Fibroblast of villous mesenchyme (primary cell): ENCODE measurements at places on chromosomes 5 and 9.
A peak's percentile ranks its signal among the peaks of the same experiment; 100 is the strongest.

- DNase-seq, result peak; percentile 41
Measured at GRCh38 chr5:79464695-79465332, 49.1 kb downstream of the HOMER1 start.

DNA sequence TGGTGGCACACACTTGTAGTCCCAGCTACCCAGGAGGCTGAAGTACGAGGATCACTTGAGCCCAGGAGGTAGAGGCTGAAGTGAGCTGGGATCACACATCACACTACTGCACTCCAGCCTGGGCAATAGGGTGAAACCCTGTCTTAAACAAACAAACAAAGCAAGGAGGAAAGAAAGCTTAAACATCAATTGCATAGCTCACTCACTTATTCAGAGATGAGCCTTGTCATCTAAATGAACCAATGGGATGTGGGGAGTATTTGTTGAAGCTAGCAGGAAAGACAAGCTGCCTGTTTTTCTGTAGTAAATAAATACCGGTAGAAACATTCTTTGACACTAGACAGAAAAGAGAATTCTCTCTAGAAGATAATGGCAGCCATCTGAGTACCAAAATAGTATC lies 161.0 kb upstream of the SLC12A2 start:
- no peak for DNase-seq

DNA sequence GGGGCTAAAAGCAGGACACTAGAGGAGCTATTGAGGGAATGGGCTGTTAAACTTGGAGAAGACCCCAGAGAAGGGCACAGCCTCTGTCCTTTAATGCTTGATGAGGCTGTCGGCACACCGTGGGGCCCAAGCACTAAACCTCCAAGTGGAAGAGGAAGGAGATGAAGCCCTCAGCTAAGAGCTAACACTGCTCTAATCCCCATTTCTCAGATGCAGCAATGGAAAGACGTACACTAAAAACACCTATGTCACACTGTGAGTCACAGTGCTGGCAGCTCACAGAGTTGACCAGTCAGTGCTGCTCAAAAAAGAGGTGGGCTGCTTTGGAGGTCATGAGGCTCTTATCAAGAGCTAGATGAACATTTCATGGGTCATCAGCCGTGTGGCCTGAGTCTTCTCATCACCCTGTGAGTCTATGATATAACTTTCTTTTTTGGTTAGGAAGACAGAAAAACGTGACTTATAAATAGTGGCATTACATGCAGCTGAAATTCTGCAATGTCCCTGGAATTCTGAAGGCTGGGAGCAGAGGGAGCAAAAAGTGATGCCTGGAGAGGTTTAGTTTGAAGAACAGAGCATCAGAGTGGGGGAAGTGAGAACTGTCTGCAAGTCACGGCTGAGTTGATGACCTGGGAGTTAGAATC lies 21.5 kb downstream of the TNFSF8 start:
- DNase-seq, result no peak

GRCh38 chr5:96817506-96817905 lies 9.8 kb upstream of the ERAP1 start:
- DNase-seq, result no peak

DNA sequence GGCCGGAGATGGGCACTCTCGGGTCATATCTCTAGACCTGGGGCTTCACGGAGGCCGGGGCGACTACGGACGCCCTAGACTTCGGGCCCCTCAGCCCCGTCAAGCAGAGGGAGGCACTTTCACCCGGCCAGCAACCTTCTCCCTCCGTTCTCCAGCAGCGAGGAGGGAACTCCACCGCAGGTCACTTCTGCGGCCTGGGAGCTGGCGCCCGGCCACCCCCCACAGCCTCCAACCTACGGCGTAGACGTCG lies 201 bp downstream of the DOLK start:
- DNase-seq, result no peak

DNA sequence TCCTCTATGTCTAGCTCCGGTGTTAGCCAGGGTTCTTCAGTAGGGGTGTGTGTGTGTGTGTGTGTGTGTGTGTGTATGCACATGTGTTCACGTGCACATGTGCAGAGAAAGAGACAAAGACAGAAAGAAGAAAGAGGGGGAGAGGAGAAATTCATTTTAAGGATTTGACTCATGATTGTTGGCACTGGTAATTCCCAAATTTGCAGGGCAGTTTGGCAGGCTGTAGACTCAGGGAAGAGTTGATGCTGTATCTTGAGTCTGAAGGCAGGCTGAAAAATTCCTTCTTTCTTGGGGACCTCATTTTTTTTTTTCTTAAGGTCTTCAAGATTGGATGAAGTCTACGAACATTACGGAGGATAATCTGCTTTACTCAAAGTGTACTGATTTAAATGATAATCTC lies 335.7 kb downstream of the NSG2 start:
- DNase-seq, result no peak
